Placental epithelial cell (primary cell): ENCODE measurements at places on chromosomes 6 and 20. TPM values are rescaled to one million over a fixed set of nuclear protein-coding genes. Genes with fewer than 3 reads are reported as not detected.

Gene CSNK2B
- total RNA-seq: 185 and 211 TPM in 2 replicates

Gene FOXF2
- total RNA-seq: under 0.01 TPM in 1 of 2 replicates, not detected in the other

Gene OVOL2
- 13.8 and 17.7 TPM in 2 replicates for total RNA-seq

Gene ADA
- 2.4 and 2.9 TPM in 2 replicates for total RNA-seq

Gene ELOVL4
- 2.3 and 2.4 TPM in 2 replicates for total RNA-seq

Gene C6orf58
- not detected in 2 replicates for total RNA-seq
